Stimulated activated CD4-positive, alpha-beta T cell treated with anti-CD3 and anti-CD28 coated beads, Interleukin-1b, Interleukin-23, amount 100 ng/mL, for 1 hour (primary cell): ENCODE measurements at places on chromosomes 1 and 21.

- no peak for DNase-seq
Measured at GRCh38 chr1:20278692-20279130, 12.0 kb upstream of the VWA5B1 start.

GRCh38 chr1:18789246-18789645 lies 70.2 kb downstream of the TAS1R2 start:
- DNase-seq = no peak

- no peak for DNase-seq
Measured at GRCh38 chr1:218025454-218025853, 259.6 kb upstream of the RRP15 start.

- DNase-seq = no peak
Measured at GRCh38 chr1:230537456-230537855, 104.8 kb upstream of the COG2 start.

DNA sequence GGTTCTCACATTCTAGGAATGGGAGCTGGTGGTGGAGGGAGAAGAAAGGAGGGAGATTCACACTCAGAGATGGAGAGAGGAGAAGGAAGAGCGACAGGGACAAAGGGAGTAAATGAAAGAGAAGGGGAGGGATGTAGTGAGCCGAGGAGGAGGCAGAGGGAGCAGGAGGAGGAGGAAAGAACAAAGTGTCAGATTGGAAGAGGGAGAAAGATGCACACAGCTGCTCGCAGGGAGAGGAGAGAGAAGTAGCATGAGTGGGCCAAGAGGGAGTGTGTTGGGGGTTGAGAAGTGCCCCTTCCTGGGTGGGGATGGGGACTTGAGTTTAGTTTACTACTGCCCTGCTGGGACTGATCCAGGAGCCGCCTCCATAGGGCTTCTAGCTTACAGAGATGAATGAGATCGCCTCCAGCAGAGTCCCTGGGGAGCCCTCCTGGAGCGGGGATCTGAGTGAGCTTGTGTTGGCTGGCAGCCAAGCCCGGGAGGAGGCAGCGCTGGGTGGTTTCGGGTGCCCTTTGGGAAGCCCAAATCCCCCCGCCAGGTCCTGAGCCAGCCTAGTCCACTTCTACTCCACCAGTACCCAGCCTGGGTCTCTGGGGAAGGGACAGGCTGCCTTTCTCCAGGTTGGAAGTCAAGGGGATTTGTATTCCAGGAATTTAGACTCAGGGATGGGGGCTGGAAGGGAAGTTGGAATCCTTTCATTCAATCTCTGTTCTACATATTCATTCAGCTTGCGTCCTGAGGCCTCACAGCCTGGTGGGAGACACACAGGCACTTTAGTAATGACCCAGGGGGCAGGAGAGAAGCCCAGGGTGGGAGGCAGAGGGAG lies 20.9 kb downstream of the PTPRU start:
- DNase-seq = no peak

GRCh38 chr1:107213225-107213624 lies 72.4 kb downstream of the NTNG1 start:
- DNase-seq = no peak

GRCh38 chr1:23419180-23419579 lies 5.4 kb downstream of the TCEA3 start:
- no peak for DNase-seq

GRCh38 chr1:20682571-20683236 lies 21.5 kb upstream of the DDOST start:
- DNase-seq = no peak

GRCh38 chr1:210340841-210341240 lies 12.1 kb downstream of the HHAT start:
- DNase-seq = no peak

- DNase-seq = no peak
Measured at GRCh38 chr1:242242983-242243382, 244.1 kb upstream of the MAP1LC3C start.

GRCh38 chr1:215819114-215819513 lies 252.0 kb downstream of the KCTD3 start:
- no peak for DNase-seq

- no peak for DNase-seq
Measured at GRCh38 chr1:154179946-154180687, 11.8 kb downstream of the TPM3 start.

DNA sequence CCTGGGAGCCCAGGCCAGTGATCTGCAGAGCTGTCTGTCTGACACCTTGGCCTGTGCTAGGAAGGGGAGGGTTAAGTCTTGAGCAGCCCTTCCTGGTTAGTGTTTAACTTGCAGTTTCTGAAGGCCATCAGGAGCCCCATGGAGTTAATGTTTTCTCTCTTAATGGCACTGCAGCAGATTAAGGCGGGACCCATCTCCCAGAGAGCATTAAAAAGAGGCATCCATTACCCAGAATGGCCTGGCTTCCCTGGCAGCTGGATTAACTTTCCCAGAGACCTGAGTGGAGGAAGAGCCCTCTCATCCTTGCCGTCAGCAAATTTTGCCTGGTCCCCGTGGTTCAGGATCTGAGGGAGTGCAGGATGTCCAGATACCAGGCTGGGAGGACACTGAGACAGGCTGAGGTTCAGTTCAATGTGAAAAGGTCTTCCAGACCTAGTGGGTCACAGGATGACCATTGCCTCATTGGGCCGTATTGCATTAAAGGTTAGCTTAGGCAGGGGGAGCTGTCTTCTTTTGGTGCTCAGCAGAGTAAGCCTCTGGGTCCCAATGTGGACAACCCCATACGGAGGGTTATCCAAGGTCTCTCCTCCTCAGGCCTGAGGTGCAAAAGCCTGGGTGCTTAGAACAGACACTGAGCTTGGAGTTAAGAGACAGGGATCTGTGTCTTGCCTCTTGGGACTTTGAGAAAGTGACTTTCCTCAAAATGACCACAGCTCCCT lies 522.6 kb downstream of the PTPRU start:
- no peak for DNase-seq

GRCh38 chr1:206872139-206872538 lies 6.7 kb downstream of the IL20 start:
- no peak for DNase-seq

DNA sequence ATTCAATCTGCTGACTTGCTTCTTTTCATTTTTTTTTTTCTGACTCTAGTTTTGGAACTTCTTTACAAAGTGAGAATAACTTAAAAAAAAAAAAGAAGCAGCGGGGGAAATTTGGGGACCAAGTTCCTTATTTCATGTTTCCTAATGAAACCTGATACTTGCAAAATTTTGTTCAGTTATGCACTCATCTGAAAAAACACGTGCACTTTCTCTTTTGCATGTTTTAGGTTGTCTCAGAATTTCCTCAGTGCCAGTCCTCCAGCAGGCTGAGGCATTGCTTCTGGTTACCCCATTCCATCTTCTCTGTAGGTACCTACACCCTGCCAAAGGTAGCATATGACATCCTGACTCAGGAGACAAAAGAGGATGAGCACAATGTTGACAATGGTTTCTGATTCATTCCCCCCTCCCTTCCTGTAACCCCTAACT lies 299.7 kb downstream of the GRIK1 start:
- DNase-seq = no peak

DNA sequence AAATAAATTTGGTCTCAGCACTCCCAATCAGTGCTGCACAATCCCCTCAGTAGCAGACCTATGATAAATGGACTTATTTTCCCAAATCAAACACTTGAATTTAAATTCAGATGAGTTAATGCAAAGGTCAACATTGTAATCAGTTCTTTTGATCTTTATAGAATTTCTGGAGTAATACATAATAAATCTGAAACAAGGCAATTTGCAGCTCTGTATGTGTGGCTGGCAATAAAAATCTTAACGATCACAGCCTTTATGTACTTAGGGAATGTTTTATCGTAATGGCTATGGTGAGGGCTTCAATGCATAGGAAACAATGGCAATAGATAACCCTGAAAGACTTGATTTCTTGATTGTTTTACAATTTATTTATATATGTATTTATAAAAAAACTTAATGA lies 91.4 kb downstream of the GPATCH2 start:
- no peak for DNase-seq

- peak; percentile 37 for DNase-seq
Measured at GRCh38 chr1:84772428-84772943, 82.2 kb upstream of the SSX2IP start.

- DNase-seq = no peak
Measured at GRCh38 chr1:153683854-153684253, 5.4 kb downstream of the NPR1 start.

DNA sequence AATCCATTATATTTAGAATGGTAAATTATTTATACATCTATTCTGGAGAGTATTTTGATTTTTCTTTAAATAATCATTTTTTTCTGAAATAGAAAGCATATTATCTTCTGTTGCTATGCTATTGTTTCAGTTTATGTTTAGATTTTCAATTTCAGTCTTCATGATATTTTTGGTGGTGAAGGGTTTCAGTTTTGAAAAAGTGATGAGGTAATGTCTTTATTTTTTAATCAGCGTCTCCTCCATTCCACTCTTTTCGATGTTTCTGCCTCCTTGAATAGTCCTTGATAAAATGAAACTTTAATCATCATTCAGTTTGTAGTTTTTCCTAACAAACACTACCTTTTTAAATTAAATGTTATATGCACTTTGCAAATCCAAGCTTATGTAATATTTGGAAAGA lies 428.6 kb downstream of the PTPRC start:
- DNase-seq = no peak

DNA sequence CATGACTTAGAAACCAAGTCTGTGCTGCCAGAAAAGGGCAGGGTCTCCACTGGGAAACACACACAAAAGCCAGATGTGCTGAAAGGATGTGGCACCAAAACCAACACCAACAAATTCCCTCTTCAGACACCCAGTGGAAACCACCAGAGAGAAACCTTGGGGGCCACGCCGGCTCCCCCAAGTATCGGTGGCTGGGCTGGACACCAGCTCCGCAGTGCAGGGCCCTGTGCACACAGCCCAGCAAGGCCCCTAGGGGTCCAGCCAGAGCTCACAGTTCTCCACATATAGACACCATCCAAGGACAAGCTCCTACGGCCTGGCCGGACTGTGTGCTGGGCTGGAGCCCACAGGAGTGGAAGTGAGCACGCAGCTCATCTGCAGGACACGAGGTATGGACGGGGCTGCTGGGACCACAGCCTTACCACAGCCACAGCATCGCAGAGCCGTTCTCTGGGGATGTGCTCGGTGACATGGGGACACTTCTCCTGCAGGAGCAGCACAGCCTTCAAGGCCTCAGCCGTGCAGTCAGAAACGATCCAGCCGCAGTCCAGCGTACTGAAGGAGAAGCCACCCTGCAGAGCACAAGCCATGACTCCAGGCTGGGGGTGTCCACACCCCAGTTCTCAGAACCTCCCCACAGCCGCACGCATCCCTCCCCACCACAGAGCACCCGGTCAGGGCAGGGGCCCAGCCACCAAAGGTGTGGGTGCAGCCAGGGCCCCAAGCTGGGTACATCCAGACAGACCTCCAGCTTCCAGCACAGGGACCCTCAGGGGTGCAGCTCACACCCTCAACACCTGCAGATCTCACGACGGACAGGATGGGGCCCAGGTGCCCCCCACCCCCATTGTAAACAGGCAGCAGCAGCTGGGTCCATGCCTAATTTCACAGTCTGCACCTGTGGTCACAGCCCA lies 21.3 kb downstream of the LSS start:
- no peak for DNase-seq

GRCh38 chr1:114130846-114131525 lies 22.7 kb downstream of the SYT6 start:
- no peak for DNase-seq

DNA sequence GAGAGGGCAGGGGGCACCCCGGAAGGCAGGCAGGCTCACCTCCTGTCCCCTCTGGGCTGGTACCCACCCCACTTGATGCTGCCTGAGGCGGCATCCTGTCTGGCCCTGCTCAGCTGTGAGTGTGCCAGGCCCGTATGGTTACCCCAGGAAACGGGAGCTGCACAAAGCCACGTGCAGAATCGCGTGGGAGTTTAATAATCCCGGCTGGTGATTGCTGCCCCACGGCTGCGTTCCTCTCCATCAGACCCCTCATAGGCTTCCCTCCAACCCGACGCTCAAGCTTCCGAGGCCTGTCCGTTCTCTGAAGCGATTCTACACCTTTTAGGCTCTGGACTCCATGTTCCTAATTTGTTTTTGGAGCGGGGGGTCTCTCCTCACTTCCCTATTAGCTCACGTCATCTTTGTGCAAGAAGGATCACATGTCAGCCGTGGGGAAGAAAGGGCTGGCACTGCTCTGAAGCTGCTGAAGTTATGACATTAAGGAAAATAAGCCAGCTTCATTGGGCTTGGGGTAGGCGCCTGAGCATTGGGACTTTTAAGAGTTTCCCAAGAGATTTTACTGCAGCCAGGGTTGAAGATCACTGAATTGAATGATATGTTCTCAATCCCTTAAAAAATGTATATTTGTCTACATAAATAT lies 1.1 kb upstream of the B3GALT5 start:
- no peak for DNase-seq

DNA sequence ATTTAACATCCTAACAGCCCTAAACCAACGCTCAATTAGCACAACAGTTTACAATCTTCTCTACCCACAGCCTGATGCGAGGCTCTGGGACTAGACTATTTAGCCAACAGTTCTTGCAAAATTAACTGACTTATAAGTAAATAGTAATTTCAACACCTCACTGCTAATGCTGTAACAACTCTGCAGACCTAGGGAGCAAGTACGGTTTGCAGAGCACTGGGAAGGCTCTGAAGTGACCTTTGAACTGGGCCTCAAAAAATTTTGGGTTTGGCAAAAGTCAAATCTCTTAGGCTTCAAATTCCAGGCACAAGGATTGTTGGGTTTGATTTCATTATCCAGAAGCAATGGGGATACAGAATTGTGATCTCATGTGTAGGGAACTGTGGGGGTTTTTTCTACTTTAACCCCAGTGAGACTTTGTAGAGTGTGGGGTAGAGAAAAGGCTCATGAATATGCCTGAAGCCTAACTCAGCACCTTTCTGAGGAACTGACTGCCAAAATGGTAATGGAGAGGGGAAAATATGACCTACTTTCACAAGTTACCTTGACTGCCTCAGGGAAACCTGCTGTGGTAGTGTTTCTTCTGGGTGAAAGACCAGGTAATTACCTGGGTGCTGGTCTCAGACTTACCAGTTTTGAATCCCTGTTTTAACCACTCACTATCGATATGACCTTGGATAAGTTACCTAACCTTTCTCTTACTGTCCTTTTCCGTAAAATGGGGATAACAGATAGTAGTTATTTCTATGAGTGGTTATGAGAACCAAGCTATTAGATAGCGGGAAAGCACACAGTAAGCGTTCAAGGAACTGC lies 889 bp upstream of the TXLNA start:
- DNase-seq = no peak

DNA sequence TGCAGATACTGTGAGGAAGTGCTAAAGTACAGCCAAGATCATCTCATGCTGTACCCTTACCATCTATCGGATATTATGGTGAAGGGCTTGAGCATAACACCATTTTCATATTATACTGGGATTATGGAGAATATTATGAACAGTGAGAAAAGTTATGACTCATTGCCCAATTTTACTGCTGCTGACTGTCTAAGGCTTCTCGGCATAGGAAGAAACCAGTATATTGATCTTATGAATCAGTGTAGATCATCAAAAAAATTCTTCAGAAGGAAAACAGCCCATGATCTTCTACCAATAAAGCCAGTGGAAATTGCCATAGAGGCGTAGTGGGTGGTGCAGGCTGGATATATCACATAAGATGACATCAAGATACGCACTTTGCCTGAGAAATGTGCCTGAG lies 47.7 kb downstream of the PPIAL4G start:
- DNase-seq = no peak

GRCh38 chr1:217090060-217090911 lies 367.1 kb upstream of the ESRRG start:
- no peak for DNase-seq

- no peak for DNase-seq
Measured at GRCh38 chr21:32245971-32246370, 32.9 kb downstream of the MIS18A start.
